Posterior cingulate gyrus (tissue), 11 donors: ENCODE measurements at places on chromosomes 1 and 21.

DNA sequence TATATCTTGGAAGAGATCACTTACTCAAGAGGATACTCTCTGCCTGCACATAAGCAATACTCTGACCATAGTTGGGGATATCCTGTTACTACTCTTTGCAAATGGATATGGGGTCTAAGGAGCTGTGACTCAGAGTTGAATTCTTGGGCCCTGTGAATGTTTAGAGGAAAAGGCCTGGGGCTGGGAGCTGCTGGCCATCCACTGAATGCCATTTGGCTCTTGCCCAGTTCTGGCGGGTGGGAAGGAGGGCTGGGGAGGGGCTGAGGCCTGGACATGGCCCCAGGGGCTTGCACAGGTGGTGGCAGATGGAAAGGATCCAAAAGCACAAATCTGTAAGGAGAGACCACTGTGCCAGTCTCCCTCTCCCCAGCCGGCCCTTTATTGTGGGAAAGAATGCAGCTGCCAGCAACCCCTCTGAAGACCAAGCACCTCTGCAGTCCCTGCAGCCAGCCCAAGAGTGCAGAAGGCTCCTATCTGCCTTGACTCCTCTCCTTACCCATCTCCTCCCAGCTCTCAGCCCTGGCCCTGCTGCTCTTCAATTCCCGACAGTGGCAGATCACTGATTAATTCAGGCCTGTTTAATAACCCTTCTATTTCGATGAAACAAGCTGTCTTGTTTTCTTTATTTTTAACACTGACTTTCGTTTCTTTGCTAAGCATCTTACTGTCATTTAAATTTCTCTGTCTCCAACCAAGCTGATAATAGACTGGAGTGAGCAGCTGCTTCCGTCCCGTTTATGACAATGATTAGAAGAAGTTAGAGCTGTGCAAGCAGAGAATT lies 12.1 kb downstream of the PLXNA2 start:
- DNase-seq = no peak

DNA sequence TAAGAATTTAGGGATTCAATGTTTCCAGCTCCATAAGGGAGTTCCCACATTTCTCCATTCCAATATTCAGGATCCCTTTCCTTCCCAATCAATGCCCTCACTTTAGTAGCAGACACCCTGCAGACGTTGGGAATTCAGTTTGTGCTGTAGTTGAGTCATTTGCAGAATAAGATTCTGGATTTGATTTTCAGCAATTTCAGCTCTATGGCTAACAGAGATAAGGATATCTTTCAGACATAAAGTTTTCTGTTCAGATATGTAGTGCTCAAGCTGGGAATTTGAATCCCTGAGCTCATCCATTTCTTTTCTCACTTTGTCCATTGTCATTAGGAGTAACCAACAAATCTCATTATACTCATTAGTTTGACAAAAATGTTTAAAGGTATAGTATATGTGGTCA lies 13.1 kb downstream of the MPZL1 start:
- DNase-seq = no peak

- DNase-seq = peak; percentile 62
Observed at GRCh38 chr1:158999316-159000069, 10.2 kb upstream of the IFI16 start.

DNA sequence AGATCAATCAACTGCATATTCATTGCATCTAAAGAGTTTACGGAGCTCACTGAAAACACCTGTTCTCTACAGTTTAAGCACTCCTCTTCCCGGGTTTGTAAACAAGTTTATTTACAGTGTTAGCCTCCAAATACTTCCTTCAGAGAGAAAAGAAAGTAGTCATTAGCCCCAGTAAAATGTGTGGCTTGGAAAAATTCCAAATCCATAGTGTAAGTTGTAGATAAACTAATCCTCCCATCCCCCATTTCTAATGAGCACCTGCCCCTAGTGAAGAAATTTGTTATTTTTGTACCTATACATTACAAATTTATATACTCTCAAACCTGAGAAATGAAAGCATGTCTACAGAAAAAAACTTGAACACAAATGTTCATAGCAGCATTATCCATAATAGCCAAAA lies 21.9 kb downstream of the PUM1 start:
- no peak for DNase-seq

GRCh38 chr1:60000625-60001024 lies 72.9 kb downstream of the C1orf87 start:
- no peak for DNase-seq

DNA sequence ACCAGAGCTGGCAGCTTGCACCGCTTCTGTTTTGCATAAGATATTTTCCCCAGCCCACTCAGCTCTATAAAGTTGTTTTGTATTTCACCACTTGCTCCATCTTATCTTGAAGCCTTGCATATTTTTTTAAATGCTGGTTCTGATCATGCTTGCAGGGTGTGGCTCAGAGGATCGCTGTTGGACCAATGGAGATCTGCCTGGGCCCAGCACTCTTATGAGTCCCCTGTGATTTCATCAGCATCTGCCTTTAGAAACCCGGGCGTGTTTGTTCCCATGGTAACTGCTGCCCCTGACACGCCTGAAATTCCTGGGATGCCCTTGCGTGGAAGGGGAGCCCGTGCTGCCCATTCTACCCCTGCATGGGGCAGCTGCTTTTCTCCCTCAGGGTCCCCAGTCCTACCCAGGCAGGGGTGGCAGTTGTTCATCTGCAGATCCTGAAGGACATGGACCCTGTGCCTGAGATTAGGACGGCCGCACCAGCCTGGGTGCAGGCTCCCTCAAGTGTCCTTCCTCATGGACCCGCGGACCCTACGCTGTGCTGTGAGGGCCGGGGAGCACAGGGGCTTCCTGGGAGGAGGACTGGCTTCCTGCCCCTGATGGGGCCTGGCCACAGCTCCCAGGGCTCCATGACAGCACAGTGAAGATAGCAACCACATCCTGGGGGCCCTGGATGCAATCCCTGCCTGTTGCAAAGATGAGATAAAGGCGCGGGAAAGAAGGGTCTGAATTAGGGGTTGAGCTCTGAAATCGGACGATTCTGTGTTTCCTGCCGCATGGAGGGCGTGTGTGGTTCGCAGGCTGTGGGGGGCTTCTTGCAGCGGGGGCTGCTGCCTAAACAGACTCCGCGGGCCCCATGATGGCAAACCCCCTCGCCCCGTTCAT lies 226.5 kb downstream of the SDCCAG8 start:
- no peak for DNase-seq

- DNase-seq = no peak
Observed at GRCh38 chr1:16247441-16247840, 10.5 kb upstream of the CPLANE2 start.

DNA sequence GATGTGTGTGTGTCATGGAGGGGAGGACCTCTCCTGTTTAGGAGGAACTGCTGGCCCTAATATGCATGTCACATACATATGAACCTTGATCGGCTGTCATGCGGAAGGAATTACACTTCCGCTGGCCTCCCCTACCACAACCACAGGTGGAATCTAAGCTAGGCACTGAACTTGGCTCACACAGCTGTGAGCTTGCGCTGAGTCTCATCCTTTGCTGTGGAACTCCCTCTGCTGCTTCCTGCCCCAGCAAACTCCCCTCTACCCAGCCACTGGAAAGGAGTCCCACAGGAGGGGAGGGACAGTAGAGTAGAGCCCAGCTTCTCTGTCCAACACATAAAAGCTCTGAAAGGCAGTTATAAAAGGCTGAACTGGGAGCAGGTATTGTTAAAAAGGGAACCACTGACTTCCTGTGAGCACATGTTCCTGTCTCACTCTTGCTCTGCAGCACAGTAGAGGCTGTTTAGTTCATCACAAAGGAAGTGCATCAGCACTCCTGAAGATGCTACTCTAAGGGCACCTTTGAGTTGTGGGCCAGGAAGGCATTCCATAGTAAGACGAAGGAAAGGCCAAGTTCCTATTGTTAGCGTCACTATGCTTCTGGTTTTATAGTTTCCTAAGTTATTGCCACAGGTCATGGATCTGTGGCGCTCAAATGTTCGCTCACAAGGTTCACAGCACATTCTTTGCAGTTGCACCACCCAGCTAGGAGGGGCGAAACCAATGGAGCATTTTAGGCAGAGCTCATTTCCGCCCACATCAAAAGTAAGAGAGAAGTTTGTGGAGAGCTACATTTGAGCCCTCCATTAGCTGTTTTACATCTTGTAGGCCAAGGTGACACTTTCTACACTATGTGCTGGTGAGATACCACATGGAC lies 17.7 kb upstream of the PTPRC start:
- DNase-seq = no peak

DNA sequence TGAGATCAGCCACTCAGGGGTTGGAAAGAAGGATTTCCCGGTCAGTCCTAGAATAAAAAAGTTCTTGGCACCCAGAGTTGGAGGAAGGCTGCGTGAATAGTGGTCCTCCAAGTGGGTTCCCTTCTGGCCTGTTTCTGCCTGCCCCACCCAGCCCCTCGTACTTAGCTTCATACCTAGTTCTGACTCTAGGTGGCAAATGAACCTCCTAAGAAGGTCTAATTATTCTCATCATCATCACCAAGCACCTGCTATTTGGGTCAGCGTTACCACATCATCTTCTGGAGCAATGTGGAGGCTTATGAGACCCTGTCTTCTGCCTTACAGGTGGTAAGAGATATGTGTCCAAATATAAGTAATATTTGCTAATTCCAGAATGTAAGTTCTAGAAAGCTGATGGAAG lies 35.9 kb upstream of the NFASC start:
- no peak for DNase-seq

- DNase-seq = no peak
Observed at GRCh38 chr1:167755654-167756053, 33.9 kb downstream of the MPZL1 start.

GRCh38 chr1:115765091-115765490 lies 3.4 kb downstream of the CASQ2 start:
- DNase-seq = no peak

DNA sequence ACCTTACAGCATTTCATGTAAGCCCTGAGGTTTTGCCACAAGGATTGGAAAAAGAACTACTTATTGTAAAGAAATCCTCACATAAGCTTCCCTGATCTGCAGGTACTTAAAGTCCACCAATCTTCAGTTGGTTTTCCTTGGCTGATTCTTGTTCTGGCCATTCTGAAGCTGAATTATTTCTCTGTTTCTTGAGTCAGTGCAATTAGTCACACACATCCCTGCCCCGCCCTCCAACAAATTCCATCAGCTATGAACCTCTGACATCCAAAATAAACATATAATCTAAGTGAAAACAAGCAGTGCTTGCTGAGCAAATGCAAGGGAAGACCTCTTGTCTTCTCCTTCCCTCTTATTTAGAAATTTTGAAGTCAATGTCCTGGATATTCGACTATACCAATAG lies 8.2 kb upstream of the FNDC7 start:
- no peak for DNase-seq

DNA sequence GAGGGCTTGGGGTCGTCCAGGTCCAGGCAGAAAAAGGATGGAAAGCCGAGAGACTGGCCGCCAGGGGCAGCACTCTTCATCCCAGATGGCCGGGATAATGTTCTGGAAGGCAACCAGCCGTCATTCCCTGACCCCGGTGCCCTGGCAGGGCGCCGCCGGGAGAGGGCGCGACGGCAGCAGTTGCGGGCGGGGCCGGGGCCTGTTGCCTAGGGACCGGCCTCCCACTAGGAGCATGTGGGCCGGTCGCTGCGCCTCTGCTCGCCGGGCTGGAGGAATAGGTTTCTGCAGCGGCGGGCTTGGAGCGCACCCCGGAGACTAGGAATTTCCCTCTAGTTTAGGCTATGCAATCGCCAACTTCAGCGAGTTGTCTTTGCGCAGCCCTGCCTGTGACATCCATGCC lies 11.0 kb downstream of the DMRTB1 start:
- DNase-seq = peak; percentile 45

GRCh38 chr1:35111106-35111505 lies 31.9 kb downstream of the ZMYM1 start:
- DNase-seq = no peak

- no peak for DNase-seq
Observed at GRCh38 chr1:206649261-206649921, 14.1 kb downstream of the DYRK3 start.

DNA sequence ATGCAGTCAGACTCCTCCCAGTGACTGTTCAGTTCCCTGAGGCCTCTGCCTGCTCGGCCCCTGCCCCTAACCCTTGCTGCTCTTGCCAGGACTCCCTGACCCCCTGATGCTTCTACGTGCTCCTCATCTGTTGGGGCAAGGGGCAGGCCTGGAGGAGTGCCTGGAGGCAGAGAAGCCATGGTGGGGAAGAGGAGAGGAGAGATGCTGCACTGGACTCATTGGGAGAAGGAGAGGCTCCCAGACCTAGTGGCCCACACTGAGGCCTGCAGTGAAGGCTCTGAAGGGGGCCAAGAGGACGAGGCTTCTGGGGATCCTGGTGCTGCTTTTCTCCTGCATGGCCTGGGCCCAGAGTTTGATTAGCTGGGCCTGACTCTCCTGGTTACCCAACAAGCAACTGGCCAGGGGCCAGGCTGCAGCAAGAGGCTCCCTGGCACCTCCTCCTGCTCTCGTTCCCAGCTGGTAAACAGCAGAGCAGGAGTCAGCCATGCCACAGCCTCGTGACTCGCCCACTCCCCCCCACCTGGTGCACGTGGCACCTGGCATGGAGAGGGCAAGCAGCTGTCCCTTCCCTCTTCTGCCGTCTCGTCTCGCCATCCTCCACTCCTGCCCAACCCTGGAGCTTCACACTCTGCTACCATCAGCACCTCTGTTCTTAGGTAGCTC lies 847 bp upstream of the RORC start:
- peak; percentile 33 for DNase-seq

GRCh38 chr21:38965910-38966504 lies 160.3 kb downstream of the ETS2 start:
- no peak for DNase-seq

GRCh38 chr1:211756471-211757020 lies 74.0 kb downstream of the LPGAT1 start:
- DNase-seq = no peak

GRCh38 chr21:13937236-13937635 lies 273.5 kb downstream of the LIPI start:
- DNase-seq = no peak

DNA sequence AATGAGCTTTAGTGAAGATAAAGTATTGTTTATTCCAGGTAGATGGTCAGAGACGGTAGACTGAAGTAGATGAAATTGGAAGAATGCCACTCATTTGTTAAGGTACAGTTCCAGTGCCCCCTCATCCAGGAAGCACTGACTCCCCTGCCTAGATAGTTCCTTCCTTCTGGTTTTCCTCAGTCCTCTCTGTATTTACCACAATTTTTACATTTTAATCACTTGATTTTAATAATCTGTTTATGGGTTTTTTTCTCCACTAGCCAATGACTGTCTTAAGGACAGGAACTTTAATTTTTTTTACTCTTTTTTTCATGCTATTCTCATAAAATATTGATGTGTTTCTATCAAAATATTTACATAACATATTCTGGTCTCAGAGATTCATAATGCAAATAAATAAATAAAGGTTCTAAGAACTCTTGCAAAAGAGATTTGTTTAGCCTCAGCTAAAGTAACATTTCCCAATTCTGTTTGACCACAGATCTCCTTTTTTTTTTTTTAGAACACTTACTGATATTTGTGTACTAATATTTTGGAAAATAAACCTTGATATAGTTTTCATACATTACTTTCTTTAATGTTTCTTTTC lies 651.6 kb downstream of the PLPP3 start:
- no peak for DNase-seq

DNA sequence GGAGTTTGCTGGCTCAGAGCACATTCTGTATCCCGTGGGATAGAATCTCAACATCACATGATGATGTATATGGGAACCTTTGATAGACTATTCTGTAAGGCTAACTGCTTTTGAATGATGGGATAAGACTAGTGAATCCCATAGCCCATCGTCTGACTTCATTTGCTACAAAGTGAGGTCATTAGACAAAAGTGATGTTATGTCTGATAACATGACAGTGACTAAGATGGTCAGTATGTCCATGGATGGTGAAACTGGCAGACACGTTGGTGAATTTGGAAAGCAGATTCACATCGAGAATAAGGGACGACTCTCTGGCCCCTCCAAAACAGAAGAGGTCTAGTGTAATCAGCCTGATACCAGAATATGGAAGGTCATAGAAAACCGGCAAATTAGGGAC lies 108.4 kb downstream of the HHAT start:
- no peak for DNase-seq

GRCh38 chr1:172646653-172647052 lies 12.2 kb upstream of the FASLG start:
- no peak for DNase-seq
